Mucosa of descending colon (tissue), 3 donors: ENCODE measurements at places on chromosomes 16 and 17. TPM values are rescaled to one million over a fixed set of nuclear protein-coding genes. Genes with fewer than 3 reads are reported as not detected.

- DNase-seq: no peak
Observed at GRCh38 chr17:12545877-12546513, 119.7 kb upstream of the MYOCD start.

The GRIN2A gene
- 0.39 TPM for total RNA-seq

The DBNDD1 gene
- 1.7 TPM for total RNA-seq

The SLC35G6 gene
- not detected for total RNA-seq

- peak; percentile 80 for DNase-seq
Observed at GRCh38 chr17:81000631-81001357, 9.2 kb downstream of the CHMP6 start.

The SPATA22 gene
- total RNA-seq: not detected

- no peak for DNase-seq
Observed at GRCh38 chr16:1031666-1032065, 40.9 kb upstream of the SSTR5 start.

DNA sequence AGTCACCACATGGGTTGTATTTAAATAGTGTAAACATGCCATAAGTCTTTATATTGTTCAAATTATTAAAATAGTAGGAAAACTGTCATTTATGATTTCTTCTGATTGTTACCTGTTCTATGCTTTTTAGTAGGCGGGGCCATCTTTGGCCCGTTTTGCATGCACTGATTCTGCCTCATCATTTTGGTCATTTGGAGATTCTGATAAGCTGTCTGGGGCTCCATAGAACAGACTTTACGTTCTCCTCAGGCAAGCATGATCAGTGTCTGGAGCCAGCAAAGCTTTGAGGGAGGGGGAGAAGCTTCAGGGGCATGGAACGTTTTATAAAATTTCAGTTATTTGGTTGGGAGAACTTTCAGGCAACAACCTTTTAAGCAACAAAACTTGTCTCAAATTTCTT, 8.8 kb downstream of the NDEL1 start:
- no peak for DNase-seq

The MBTPS1 gene
- 97.0 TPM for total RNA-seq

GRCh38 chr16:1696863-1697262, 9.1 kb upstream of the MAPK8IP3 start:
- no peak for DNase-seq

DNA sequence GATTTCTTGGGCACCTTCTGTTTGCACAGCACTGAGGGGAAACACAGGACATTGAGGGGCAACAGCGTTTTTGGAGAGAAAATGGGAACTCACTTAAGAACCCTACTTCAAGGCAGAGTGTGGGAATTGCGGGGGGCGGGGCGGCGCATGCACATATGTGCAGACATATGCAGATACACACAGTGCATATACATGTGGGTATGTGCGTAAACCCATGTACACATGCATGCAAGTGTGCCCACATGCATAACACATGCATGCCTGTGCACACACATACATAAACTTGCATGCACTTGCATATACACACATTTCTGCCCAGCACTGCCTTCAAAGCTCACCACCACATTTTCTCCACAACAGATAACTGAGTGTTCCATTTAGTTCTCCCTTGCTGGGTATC, 32.4 kb downstream of the NLRC5 start:
- DNase-seq: no peak

The PSMC3IP gene
- total RNA-seq: 3.1 TPM

GRCh38 chr16:2366660-2367309, 26.3 kb upstream of the ABCA3 start:
- no peak for DNase-seq

GRCh38 chr17:60959011-60959410, 281.4 kb downstream of the BCAS3 start:
- DNase-seq: no peak

The KRT34 gene
- total RNA-seq: not detected

The CRISPLD2 gene
- 38.7 TPM for total RNA-seq

The C1QTNF1 gene
- total RNA-seq: 22.1 TPM

GRCh38 chr16:4330277-4330874, 14.5 kb downstream of the GLIS2 start:
- DNase-seq: peak; percentile 78

The CALCOCO2 gene
- 224 TPM for total RNA-seq

The HOXB2 gene
- 0.93 TPM for total RNA-seq

The GP2 gene
- 0.85 TPM for total RNA-seq

- no peak for DNase-seq
Observed at GRCh38 chr16:66572356-66572755, 6.1 kb downstream of the CMTM1 start.

DNA sequence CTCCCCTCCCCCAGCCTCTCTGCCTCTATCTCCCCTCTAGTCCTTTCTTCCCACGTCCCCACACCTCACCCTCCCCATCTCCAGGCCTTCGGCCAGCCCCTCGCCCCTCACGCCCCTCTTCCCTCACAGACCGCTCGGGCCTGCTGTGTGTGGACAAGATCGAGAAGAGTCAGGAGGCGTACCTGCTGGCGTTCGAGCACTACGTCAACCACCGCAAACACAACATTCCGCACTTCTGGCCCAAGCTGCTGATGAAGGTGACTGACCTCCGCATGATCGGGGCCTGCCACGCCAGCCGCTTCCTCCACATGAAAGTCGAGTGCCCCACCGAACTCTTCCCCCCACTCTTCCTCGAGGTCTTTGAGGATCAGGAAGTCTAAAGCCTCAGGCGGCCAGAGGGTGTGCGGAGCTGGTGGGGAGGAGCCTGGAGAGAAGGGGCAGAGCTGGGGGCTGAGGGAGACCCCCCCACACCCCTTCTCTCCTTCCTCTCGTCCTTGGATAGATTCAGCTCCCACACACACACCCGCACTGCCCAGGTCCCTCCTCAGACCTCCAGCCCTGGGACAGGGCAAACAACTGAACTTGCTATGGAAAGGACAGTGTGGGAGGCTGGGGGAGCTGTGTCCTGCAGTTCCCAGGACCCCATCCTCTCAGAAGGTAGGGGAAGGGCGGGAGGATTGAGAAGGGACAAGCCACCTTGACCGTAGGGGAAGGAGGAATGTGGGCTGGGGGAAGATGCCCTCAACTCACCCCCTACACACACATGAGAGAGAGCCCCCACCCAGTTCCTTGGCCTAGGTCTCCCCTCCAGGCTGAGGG, 11.1 kb downstream of the NR1D1 start:
- no peak for DNase-seq

The SLC52A1 gene
- 3.6 TPM for total RNA-seq

- DNase-seq: peak; percentile 27
Observed at GRCh38 chr16:56355786-56356275, 69.5 kb downstream of the AMFR start.

GRCh38 chr17:42268236-42268635, 8.0 kb downstream of the STAT5B start:
- no peak for DNase-seq

DNA sequence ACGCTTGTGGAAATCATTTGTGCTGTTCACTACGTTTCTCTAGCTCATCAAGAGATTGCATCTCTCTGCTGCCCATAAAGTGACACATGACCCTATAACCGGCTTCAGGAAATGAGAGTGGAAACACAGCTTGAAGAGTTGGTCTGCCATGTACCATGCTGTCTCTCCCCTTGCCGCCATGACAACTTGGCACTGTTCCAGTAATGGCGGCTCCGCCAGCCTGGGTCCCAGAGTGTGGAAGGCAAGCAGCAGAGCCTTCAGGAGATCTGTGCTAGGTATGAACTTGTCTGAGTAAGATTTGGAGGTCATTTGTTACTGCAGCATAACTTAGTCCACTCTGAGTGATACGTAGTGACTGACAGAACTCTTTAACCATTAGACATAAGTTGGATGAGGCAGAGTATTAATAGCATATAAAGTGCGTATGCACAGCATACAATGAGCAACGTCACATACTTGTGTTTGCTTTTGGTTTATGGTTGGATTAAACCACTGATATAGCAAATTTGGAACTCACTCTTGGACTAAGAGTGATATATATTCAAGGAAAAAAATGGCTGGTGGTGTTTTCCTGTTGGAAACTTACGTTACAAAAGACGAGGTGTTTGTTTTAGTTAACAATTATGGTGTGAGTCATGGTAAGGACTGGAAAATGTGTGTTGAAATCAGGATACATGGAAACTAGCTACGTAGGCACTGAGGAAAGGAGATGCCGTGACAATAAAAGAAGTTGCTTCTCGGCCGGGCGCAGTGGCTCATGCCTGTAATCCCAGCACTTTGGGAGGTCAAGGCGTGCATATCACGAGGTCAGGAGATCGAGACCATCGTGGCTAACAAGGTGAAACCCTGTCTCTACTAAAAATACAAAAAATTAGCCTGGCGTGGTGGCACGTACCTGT, 24.4 kb upstream of the PMP22 start:
- no peak for DNase-seq

- DNase-seq: peak; percentile 67
Observed at GRCh38 chr16:89764711-89765201, 43.4 kb downstream of the ZNF276 start.

The SDK2 gene
- total RNA-seq: 1.2 TPM

The RECQL5 gene
- 30.1 TPM for total RNA-seq

DNA sequence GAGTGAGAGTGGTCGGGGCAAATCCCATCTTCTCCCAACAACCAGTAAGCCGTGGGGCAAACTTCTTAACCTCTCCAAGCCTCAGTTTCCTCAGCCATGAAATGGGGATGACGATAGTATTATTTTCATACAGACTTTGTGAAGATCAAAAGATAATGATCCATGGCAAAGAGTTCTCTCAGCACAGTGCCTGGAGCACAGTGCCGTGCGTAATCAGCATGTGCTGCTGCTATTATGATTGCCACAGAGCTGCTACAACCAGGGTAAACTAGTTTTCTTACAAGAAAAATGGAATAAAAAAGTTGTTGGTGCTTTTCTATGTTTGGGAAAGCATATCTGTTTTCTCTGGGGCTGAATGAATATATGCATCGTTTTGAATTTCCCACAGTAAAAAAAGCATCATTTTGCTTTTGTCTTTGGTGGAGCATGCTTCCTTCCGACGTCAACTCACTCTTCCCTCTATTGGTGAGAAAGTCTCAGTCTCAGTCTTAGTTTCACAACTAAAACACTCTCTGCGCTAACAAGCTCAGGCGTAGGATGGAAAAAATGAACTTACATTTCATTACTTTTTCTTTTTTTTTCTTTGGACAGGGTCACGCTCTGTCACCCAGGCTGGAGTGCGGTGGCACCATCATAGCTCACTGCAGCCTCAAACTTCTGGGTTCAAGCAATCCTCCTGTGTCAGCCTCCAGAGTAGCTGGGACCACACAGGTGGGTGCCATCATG, 37.2 kb downstream of the CDK5R1 start:
- no peak for DNase-seq

GRCh38 chr17:19766421-19767270, 18.5 kb upstream of the ALDH3A1 start:
- DNase-seq: no peak

DNA sequence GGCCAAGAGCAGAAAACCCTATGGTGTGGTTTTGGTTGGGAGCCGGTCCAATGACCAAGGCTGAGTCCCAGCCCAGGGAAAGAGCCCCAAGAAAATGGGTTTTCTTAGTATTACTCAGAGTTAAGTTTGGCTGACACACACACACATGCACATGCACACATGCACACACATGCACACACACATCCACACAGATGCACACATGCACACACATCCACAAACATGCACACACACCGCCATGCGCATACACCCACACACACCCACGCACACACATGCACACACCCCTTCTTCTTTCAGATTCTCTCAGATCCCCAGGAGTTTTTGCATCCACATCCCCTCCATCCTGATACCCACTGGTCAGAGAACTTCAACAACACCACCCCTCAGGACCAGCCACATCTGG, 9.1 kb downstream of the ABCC12 start:
- no peak for DNase-seq

GRCh38 chr17:48163809-48164208, 56.2 kb downstream of the SNX11 start:
- DNase-seq: no peak

DNA sequence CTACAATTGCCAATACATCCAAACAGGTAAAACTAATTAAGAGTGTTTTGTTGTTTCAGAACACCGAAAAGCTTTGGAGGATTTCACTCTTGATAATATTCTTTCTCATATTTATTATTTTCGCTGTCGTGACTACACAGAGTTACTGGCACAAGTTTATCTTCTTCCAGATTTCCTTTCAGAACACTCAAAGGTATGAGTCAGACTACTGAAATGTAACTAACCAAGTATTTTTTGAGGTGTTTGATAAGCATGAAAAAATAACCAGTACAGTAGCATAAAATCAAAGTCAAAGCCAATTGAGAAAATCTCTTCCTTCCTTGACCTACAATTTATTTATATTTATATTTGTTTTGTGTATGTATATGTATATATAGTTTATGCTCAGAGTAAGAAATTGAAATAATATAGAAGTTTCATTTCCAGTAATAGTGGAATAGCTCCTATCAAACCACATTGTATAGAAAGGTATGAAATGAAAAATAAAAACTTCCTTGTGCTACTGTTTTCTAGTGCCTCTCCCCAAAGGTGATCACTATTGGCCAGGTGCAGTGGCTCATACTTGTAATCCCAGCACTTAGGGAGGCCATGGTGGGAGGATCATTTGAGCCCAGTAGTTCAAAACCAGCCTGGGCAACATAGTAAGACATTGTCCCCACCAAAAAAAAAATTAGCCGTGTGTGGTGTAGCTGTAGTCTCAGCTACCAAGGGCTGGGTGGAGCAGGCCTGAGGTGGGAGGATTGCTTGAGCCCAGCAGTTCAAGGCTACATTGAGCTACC, 10.9 kb downstream of the RAD51C start:
- no peak for DNase-seq

DNA sequence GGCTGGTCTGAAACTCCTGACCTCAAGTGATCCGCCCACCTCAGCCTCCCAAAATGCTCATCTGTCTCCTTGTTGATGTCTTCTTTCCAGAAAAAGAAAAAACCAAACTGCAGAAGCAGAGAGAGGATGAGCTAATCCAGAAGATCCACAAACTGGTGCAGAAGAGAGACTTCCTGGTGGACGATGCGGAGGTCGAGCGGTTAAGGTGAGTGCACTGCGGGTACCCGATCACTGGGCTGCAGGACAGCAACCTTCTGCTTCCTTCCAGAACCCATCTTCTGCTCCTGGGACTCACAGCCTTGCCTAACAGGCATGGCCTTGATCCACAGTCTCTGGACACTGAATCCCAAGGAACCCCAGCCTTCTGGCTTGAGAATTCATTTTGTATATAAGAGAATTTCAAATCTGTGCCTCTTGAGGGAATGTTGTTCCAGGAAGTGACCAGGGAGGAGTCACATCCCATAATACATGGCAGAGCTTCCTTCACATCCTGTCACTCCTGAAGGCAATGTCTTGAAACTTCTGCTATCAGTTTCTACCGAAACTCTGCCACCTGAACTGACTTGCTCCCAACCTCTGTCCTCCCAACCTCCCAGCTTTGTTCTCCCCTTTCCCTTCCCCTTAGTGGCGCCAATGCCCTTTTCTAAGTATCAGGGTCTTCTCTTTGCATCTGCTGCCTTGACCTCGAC, 61.7 kb downstream of the MARF1 start:
- no peak for DNase-seq

The PHAF1 gene
- 15.7 TPM for total RNA-seq

- no peak for DNase-seq
Observed at GRCh38 chr16:27822529-27822928, 241.0 kb downstream of the GSG1L start.

- DNase-seq: no peak
Observed at GRCh38 chr16:23634461-23635036, 6.6 kb downstream of the PALB2 start.
